Fibroblast of the aortic adventitia (primary cell): ENCODE measurements at places on chromosomes 4 and X.

DNA sequence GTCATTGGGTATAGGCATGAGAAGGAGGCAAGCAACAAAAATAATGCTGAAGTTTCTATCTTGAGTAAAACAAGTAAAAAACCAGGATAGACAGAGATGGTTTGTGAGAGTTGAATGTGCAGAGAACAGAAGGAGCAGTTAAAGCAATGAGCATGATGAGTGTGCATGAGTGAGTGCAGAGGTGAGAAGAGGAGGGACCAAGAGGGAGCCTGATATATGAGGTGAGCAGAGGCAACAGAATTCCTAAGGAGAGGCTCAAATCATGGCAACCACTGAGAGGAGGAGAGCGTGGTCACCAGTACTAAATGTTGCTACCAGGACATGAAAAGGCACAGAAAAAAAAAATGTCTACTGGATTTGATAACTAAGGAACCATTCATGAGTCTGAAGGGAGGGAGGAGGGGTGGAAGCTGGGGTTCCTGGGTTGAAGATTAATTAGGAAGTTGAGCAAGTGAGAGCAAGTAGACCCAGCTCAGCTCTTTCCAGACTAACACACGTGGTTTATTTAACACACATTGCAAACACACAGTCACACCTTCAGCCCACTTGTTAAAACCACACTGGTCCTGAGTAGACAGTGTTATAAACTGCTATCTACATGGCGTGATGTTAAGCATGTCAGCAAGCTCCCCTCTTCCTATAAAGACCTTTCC lies 69.0 kb upstream of the IQCM start:
- DNase-seq = no peak

DNA sequence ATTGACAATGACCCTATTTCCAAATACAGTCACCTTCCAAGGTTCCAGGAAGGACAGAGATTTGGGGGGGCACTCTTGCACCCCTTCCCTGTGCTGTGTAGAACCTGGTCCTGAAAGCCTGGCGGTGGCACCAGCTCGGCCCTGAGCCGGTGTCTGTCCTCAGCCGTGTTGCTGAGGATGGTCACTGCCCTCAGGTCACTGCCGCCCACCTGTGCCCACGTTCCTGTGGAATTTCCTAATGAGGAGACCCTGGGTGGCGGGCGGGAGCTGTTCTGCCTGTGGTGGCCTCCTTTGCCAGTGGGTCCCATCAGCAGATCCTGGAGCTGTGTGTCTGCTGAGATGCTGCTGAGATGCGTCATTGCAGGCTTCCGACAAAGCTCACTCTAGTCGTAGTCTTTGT lies 32.9 kb downstream of the NELFA start:
- no peak for DNase-seq

- no peak for DNase-seq
Measured at GRCh38 chr4:174317531-174317930, 33.8 kb downstream of the CEP44 start.

GRCh38 chrX:16185725-16186136 lies 18.4 kb downstream of the MAGEB17 start:
- DNase-seq = peak; percentile 67

DNA sequence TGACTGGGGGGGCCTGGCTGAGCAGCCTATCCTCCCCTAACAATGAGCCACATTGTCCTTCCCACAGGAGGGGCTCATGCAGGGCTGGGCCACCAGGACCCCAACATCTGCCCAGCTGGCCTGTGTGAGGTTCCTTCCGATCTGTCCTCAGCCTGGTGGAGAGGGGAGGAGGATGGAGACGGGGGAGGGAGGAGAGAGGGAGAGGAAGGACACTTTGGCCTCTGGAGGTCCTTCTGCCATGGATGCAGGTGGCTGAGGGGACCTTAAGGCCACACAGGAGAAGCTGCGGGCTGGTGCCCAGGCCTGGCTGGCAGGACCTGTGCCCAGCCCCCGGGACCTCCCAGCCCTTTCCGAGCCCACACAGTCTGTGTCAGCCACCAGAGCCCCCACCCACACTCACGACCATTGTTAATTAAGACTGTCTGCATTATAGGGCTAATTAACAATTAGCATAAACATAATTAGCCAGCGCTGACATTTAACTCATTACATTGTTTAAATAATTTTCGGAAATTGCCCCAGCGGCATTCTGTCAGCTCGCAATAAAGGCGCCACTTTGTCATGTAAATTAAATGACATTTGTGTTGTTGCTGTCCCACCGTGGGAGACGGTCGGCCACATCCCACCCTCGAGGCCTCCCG lies 53.0 kb upstream of the NKX1-1 start:
- no peak for DNase-seq

- DNase-seq = no peak
Measured at GRCh38 chrX:69076088-69076487, 89.2 kb downstream of the PJA1 start.

DNA sequence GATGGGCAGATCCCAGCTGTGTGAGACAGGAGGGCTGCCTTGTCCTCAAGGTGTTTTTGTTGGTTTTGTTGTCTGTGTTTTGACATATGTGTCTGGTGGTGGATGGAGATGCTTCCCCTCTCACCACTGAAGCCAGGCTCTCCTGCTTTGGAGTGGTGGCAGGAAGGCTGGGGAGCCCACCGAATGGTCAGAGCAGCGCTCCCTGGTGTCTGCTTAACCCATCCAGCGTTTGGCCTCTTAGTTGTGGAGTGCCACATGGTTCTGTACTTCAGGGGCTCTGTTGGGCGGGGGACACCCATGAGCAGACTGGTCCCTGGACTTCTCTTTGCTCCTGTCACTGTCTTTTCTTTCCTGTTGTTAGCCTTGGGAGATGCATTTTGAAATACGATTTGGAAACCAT lies 51.9 kb downstream of the DLG3 start:
- no peak for DNase-seq
